ENCODE measurements at places on chromosomes 5 and 9. TPM values are rescaled to one million over a fixed set of nuclear protein-coding genes. Genes with fewer than 3 reads are reported as not detected.

Gene MAML1
- 9.4 TPM for total RNA-seq

Gene F12
- total RNA-seq, result 3.9 TPM

Gene TRAF1
- 2.5 TPM for total RNA-seq

Gene CD14
- 15.4 TPM for total RNA-seq

Gene ZNF484
- total RNA-seq, result 59.3 TPM

Gene ALDOB
- 0.16 TPM for total RNA-seq

Gene PDGFRB
- total RNA-seq, result 13.7 TPM

Gene PCDHGC3
- 35.6 TPM for total RNA-seq

Gene COL23A1
- 0.16 TPM for total RNA-seq

Gene SOX30
- not detected for total RNA-seq

Gene PRLR
- 3.3 TPM for total RNA-seq

Gene SV2C
- total RNA-seq, result 1.7 TPM

Gene ACSL6
- total RNA-seq, result 32.9 TPM

Gene HTR1A
- total RNA-seq, result 18.2 TPM

Gene FCN2
- not detected for total RNA-seq

Gene FOXD4L6
- total RNA-seq, result 0.31 TPM

Gene TMC1
- total RNA-seq, result 0.78 TPM

Gene SLC31A2
- 10.5 TPM for total RNA-seq

Gene FTMT
- not detected for total RNA-seq

Gene ZNF462
- 163 TPM for total RNA-seq

Gene LCN1
- not detected for total RNA-seq

Gene SPATA31C1
- total RNA-seq, result not detected

Gene NR5A1
- under 0.01 TPM for total RNA-seq

Gene FBP2
- total RNA-seq, result not detected

Gene C9orf153
- 0.62 TPM for total RNA-seq

Gene SPTLC1
- 84.1 TPM for total RNA-seq

Gene TEX48
- not detected for total RNA-seq

Gene PDZD2
- 22.0 TPM for total RNA-seq

Gene ZNG1C
- total RNA-seq, result 34.2 TPM

Gene RFX3
- 71.4 TPM for total RNA-seq

Gene SLC25A51
- total RNA-seq, result 121 TPM

All from occipital lobe (tissue), 3 donors.